ENCODE measurements at places on chromosomes 1 and 21.

- DNase-seq = no peak
Observed at GRCh38 chr21:45032332-45032731, 42.0 kb upstream of the ADARB1 start.

GRCh38 chr1:153957744-153958110, 685 bp downstream of the CRTC2 start:
- DNase-seq = peak; percentile 21

- no peak for DNase-seq
Observed at GRCh38 chr1:183515002-183515689, 42.8 kb downstream of the SMG7 start.

DNA sequence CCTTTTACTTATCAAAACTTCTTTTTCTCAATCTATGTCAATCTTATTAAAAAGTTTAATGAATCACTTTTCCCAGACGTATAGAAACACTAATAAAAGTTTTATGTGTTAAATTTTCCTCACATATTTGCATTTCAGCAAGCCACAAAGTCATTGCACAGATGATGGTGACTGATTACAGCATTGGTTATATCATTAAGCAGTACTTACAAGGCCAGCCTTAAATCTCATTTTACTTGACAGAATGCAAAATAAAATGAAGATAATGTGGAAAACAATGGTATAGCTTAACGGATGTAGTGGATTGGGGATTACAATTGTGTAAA, 39.5 kb downstream of the TMEM200B start:
- no peak for DNase-seq

- no peak for DNase-seq
Observed at GRCh38 chr1:16967095-16967575, 13.3 kb downstream of the MFAP2 start.

DNA sequence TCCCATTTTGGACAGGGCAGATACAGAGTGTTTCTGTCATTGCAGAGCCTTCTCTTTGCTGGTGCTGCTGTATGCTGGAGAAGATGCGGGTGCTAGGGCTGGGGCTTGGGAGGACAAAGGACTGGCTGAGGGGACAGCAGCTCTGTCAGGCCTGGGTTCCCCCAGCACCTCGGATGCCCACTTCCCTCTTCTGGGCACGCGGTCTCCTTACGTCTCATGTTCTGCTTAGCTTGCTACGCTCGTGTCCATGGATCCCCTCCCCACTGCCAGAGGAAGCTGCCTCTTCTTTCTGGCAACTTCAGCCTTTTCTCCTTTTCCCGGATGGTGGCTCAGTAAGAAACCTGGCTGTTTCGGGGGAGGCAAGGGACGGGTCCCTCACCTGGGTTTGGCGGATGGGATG, 75.7 kb downstream of the ARHGEF10L start:
- DNase-seq = no peak

GRCh38 chr1:30514137-30514654, 209.2 kb downstream of the MATN1 start:
- no peak for DNase-seq

GRCh38 chr1:119884711-119885110, 11.6 kb downstream of the ADAM30 start:
- no peak for DNase-seq

GRCh38 chr1:156959414-156959813, 39.0 kb downstream of the LRRC71 start:
- DNase-seq = no peak

GRCh38 chr1:230422221-230422981, 3.7 kb downstream of the PGBD5 start:
- DNase-seq = no peak

DNA sequence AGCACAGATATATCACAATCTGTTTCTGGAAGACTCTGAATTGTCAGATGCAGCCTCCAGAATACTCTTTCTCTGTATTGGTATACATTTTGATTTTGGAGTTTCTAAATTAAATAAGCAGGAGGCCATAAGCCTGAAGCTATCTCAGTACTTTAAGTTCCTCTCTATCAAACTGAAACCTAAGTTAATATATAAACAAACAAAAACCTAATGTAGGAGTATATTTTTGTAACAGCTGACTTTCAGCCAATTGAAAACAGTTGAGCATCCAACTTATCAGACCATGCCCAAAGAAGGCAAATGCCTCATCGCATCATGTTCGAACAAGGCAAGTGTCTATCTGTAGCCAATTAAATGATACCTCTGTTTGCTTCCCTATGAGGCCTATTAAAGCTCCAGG, 1054.4 kb downstream of the AMY1C start:
- DNase-seq = no peak

DNA sequence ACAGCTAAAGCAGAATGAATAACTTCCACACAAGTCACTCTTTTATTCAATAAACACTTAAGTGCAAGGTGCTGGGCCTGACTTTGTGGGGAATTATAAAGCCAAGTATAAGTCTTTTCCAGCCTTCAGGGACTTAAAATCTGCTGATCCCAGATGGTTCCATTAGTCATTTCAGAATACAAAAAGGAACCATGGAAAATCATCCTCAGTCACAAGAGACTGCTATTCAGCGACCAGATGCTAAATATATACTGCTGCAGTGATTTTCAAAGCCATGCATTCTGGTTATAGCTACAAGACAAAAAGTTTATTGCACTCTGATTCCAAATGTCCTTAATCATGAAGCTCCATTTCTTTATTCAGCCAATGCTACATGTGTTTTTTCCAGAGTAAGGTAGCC, 25.7 kb downstream of the GLMN start:
- no peak for DNase-seq

- DNase-seq = no peak
Observed at GRCh38 chr1:168421399-168422004, 122.3 kb downstream of the XCL2 start.

DNA sequence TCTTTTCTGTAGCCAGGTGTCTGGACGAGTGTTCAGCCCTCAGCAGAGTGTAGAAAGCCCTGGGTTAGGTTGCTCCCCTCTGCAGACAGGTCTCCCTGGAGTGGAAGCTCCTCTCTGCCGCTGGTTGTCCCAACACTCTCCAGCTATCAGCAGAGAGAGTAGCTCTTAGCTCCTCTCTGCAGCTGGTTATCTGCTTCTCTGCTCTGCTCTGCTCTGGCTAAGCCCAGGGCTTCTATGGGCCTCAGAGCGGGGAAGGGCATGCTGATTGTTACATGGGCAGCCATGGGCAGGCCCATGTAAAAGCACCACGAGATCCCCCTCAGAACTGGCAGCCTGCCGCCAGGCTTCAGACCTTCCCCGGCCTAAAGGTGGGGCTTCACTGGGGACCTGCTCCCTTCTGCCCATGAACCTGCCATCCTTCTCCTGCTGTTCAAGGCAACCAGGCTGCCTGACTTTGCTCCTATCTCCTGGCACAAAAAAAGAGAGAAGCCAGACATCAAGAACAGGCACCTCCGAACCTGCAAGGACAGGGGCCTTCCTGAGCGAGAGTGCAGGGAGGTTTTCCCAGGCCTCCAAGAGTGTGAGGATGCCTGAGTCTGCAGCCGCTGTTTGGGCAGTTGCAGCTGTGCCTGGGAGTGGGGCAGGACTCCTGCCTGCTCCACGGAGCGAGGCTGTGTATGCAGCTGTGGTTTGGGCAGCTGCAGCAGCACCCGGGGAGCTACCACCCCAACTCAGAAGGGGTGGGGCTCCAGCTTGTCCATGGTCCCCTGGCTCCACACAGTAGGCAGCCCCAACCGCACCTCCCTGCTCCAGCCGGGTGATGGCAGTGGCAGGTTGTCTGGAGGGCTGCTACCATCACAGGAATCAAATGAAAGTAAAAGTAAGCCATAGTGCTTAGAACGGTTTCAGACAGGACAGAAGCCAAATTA, 973.7 kb downstream of the LTN1 start:
- DNase-seq = no peak

DNA sequence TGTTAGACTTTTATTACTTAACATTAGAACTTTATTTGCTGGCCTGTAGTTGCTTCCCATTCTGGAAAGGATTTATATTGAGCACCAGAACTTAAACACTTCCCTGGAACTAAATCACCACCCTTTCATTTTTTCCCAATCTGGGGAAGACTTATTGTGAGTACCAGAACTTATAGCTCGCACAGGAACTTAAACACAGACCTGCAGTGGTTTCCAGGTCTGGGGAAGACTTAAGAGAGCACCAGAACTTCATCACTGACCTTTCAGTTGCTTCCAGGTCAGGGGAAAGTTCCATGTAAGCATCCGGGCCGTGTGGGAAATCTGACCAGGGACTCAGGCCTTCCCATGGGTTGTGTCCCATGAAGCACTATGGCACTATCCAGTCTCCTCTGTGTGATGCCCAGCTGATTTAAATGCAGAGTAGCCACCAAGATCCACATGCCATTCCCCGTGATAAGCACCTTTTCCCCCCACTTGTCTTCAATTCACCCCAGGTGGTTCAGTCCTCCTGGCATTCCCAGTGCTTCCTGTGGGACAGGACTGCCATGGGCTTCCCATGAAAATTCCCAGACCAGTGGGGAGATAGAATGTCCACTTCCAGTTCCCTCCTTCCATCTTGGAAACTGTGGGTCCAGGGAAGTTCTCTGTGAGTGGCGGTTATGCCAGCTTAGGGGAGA, 48.9 kb downstream of the C4BPA start:
- DNase-seq = no peak

- DNase-seq = no peak
Observed at GRCh38 chr1:59138402-59138801, 158.5 kb upstream of the FGGY start.

- no peak for DNase-seq
Observed at GRCh38 chr1:93701629-93702028, 20.0 kb upstream of the BCAR3 start.

GRCh38 chr1:8077602-8078001, 51.5 kb upstream of the ERRFI1 start:
- DNase-seq = no peak

GRCh38 chr1:203113308-203113707, 14.2 kb upstream of the ADORA1 start:
- DNase-seq = no peak

GRCh38 chr1:168734271-168734670, 5.3 kb upstream of the DPT start:
- no peak for DNase-seq

- no peak for DNase-seq
Observed at GRCh38 chr1:7531562-7532340, 239.3 kb upstream of the VAMP3 start.

GRCh38 chr1:56676571-56677035, 31.5 kb downstream of the PRKAA2 start:
- no peak for DNase-seq

DNA sequence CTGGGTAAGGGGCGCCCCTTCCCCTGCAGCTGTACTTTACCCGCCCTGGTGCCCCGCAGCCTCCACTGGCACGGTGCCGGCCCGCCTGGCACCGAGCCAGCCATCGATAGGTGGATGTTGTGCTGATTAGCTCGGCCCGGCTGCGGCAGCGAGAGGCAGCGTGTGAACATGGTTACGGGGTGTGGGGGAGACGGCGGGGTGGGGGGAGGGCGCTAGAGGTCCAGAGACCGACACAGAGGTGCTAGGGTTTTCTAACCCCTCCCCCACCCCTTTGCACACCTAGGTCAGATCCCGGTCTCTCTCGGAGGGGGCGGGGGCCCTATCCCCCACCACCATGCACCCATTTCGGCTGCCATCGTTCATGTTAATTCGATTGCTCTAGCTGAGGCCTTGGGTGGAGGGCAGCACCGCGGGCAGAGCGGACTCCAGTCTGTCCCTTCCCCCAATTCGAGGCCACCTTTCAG, 6.7 kb downstream of the EFNA4 start:
- no peak for DNase-seq

DNA sequence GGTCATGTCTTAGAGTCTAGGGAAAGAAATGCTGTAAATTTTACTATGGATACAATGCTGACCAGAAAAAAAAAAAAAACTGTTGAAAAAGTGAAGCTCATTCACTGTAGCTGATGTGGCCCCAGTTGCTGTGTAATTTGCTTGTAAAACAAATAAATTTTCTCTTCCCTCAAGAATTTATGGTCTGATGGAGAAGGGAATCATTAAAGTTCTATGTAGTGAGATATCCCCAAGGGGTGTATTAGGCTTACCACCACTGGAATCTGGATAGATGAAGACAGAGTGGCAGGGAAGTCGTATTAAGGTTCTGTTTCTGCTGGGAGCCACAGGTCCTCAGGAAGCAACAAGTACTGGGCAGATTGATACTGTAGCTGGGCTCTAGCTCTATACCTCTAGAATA, 860.0 kb downstream of the LTN1 start:
- no peak for DNase-seq

DNA sequence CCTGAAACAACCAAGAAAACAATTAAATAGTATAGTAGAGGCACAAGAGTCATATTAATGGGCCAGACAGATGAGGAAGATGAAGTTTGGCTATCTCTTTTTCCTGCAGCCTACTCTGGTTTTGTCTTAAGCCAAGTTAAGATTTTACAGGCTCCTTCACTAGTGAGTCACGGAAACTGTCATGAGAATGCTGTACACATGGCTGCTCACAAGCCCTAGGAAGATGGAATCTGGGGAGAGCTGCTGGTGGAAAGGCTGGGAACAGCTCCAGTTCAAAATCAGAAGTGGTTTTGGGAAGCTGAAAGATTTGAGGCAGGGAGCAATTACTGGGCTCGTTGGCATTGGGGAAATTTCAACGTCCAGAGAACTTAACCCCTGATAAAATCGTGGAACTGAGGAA, 46.4 kb upstream of the S1PR1 start:
- DNase-seq = no peak

- no peak for DNase-seq
Observed at GRCh38 chr1:46613661-46614603, 2.7 kb downstream of the MOB3C start.

GRCh38 chr1:25232866-25233784, 823 bp upstream of the SYF2 start:
- DNase-seq = peak; percentile 7

GRCh38 chr1:222736972-222737371, at the start of gene FAM177B:
Gene FAM177B (plus strand): TSS chr1:222737202. CDS start chr1:222746546, 9,344 bp downstream.
- no peak for DNase-seq

DNA sequence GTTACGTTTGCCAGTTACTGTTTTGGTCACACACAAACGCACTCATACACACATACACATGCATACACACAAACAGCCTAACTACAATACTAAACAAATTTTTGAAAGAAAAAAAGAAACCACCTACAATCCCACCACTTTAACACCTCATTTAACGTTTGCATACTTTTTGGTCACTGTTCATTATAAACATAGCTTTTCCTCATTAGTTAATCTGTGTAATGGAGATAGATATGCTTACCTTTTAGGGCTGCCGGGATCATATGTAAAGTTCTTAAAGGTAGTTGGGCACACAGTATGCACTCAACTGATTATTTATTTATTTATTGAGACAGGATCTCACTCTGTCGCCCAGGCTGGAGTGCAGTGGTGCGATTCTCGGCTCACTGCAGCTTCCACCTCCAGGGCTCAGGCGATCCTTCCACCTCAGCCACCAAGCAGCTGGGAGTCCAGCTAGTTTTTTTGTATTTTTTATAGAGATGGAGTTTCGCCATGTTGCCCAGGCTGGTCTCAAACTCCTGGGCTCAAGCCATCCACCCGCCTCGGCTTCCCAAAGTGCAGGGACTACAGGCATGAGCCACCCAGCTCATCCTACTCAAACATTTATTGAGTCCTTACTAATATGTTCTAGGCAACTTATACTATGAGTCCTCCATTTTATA, 677 bp upstream of the BCL10 start:
- DNase-seq = no peak

DNA sequence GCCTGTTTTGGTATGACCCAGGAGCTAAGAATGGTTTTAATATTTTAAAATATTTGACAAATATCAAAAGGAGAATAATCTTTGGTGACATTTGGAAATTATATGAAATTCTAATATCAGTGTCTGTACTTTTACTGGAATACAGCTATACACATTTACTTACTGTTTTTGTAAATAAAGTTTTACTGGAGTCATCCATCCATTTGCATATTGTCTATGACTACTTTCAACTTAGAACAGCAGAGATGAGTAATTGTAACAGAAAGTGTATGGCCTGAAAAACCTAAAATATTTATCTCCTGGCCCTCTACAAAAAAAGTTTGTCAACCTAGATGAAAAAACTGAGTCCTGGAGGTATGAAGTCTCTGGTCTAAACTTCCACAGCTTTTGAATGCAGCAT, 5.8 kb upstream of the MAP3K7CL start:
- no peak for DNase-seq
